AG10803 (cell line): ENCODE measurements at places on chromosomes 7 and 10.

DNA sequence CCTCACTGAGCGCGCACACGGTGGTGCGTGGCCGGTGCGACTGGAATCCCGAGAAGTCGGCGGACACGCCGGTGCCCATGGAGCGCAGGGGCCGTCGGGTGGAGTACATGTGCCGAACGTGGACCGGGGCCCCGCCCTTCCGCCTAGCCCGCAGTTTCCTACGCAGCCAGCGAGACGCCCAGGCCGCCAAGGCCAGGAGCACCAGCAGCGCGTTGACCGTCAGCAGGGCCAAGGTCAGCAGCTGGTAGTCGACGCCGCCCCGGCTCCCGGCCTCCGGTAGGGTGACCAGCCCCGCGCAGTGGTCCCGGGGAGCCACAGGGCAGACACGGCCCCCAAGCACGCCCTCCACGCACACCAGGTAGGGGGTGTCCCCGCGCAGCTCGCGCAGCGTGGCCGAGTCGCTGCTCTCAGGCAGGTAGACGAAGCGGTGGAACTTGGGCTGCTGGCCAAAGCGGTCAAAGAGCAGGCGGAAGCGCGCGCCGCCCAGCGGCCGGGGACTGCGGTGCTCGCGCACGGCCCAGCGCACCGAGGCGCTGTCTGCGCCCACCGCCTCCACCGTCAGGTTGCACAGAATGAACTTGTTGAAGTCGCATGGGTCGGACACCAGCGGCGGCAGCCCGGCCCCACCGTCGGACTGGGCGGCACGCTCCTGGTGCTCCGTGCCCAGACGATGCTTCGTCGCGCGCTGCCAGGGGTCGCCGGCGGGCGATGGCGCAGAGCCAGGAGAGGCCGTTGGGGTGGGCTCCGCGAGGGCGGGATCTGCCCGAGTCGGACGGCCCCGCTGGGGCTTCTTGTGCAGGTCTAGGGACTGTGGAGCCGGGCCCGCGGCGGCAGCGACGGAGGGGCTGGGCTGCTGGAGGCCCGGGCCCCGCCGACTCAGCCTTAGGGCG, 2.2 kb downstream of the TRIL start:
- DNase-seq = no peak

- DNase-seq = no peak
Observed at GRCh38 chr7:94658826-94659225, 2.9 kb upstream of the SGCE start.

DNA sequence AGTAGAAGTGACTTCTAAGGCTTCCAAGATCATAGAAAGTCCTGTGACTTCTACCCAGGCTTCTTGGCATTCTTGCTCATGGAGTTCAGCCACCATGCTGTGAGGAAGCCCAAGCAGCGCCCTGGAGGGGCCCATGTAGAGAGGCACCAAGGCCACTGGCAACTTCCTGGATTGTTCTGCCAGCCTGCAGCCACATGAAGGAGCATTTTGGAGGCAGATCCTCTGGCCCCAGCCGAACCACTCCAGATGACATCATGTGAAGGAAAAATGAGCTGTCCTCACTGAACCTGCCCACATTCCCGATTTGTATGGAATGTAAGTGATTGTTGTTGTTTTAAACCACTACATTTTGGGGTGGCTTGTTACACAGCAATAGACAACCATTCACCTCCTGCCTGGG, 51.5 kb upstream of the MNX1 start:
- DNase-seq = no peak

GRCh38 chr7:103843689-103844480, 145.6 kb downstream of the RELN start:
- DNase-seq = no peak

- peak; percentile 99 for DNase-seq
Observed at GRCh38 chr10:33122014-33122809, 164.2 kb upstream of the ITGB1 start.

- DNase-seq = no peak
Observed at GRCh38 chr7:51261117-51261835, 55.3 kb downstream of the COBL start.

DNA sequence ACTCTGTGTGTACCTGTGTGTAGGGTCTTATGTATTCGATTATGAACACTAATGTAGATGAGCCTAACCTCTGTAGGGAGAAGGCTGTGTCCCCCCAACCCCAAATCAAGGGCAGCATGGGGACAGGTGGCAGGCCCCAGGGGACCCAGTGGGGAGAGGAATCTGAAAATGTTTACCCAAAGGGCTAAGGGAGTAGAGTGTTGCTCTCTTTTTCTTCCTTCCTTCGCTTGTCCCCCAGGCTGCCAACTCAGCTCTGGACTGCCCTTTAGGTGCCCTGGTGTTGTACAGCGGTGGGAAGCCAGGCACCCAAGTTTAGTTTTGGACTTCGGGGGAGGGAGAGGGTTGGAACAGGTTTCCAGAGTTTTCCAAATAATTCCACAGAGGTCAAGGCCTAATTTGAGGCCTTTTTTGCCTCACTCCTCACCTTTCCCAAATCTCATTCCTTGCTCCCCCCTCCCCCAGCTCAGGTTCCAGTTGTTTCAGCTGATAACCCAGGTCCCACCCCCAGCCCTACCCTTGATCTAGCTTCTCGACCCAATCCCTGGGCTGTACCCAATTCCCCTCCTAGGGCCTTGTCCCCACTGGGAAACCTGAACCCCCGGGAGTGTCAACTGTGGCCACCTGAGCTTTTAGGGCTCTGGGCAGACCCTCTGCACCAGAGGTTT, 9.1 kb upstream of the PAX2 start:
- no peak for DNase-seq

GRCh38 chr10:50909334-50910014, 24.0 kb upstream of the A1CF start:
- DNase-seq = no peak

DNA sequence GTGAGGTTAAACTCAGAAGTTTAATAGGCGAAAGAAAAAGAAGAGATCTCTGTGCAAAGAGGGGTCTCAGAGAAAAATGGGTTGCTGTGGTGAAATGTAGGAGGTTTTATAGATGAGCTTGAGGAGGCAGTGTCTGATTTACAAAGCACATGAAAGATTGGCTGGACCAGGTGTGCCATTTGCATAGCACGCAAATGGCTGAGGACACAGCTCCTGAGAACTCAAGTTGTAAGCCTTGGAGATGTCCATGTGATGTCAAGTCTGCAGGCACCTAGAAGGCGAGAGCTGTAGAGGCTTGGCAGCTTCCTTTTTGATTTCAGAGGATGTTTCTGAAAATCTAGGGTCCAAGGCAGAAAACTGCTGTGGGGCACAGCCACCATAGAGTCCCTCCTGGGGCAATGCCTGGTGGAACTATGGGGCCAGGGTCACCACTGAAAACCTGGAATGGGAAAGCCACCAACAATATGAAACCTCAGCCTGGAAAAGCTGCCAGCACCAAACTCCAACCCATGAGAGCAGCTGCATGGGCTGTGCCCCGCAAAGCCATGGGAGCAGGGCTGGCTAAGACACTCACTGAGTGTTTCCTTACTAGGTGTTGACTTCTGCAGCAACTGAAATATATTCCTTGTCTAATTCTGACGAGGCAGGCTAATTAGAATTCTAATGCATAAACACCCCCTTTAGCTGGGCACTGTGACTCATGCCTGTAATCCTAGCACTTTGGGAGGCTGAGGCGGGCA, 96.9 kb upstream of the TNS3 start:
- no peak for DNase-seq

DNA sequence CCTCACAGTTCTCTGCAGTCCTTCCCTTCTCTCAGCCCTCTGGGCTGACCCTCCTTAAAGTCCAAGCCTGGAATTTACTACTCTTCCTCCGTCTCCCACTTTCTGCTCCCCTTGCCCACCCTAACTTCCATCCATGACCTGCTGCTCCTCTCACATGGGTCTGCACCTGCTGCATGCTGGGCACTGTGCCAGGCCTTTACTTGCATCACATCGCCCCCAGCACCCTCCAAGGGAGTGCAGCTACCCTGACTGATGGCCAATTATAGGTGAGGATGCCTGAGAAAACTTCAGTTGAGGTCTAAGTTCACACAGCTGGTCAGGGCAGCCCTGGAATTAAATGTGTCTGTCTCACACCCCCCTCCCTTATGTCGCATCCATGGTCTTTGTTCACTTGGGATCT, 53.6 kb upstream of the ZPBP start:
- no peak for DNase-seq

DNA sequence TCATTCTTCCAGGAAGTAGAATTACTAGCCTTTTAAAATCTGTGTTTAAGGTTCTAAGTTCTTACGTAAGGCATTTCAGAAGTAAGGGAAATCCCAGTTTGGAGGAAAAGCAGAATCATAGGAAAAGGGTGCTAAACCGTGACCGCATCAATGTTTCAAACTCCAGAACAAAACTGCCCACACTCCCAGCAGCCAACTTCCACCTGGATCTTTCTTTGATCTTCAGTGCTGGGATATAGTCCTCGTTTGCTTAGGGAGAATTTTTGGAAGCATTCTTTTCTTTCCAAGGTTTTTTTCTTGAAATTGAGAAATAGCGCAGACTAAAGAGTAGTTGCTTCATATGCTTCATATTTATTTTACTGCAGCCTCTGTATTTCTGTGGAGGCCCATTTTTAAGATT, 8.9 kb downstream of the PROSER2 start:
- DNase-seq = peak; percentile 29

GRCh38 chr7:155363852-155364600, 66.3 kb downstream of the INSIG1 start:
- DNase-seq = no peak

GRCh38 chr10:14435976-14436632, 105.4 kb upstream of the FRMD4A start:
- no peak for DNase-seq

DNA sequence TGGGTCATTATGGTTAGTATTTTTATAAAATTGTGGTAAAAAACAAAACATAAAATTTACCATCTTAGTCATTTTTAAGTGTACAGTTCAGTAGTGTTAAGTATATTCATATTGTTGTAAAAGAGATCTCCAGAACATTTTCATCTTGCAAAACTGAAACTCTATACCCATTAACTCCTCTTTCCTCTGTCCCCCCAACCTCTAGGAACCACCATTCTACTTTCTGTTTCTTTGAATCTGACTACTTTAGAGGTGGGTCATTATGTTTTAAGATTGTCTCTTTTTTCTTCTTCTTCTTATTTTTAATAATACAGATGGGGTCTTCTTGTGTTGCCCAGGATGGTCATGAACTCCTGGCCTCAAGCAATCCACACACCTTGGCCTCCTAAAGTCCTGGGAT, 84.1 kb downstream of the DOCK4 start:
- no peak for DNase-seq

DNA sequence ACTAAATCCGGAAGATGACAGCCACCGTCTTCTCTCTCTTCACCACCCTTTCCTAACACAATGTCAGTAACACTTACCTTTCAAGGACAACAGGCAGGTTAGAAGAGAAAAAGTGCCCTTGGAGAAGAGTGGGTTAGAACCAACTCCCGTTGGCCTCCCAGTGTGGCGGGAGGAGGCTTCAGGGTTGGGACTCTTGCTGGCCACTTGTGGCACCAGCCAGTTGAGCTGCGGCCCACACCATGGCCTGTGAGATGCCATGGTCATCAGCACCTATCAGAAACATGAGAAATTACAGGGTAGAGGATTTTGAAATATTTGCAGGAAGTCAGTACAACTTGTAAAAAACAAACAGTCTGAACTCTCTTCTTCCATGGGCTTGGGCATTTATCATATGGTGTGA, 93.8 kb downstream of the MKI67 start:
- DNase-seq = no peak

DNA sequence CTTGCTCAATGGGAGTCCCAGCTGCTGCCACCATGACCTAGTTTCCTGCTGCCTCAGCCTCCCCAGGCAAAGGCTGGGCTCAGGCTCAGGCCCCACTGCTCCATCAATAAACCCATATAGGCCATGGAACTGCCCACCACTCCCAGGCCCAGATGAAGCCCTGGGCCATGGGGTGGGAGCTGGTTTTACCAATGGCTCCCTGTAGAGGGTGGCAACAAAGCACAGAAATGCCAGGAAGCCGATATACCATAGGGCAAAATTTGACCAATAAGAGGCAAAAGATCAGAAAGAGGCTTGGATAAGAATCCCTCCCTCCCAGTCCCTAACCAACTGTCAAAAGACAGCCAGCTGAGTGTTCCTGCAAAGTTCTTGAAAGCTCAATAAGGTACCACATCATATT, 101.8 kb upstream of the DOCK1 start:
- DNase-seq = no peak

- peak; percentile 92 for DNase-seq
Observed at GRCh38 chr7:7099584-7100014, 82.7 kb upstream of the C1GALT1 start.

GRCh38 chr7:136919820-136920219, 51.4 kb downstream of the CHRM2 start:
- no peak for DNase-seq

DNA sequence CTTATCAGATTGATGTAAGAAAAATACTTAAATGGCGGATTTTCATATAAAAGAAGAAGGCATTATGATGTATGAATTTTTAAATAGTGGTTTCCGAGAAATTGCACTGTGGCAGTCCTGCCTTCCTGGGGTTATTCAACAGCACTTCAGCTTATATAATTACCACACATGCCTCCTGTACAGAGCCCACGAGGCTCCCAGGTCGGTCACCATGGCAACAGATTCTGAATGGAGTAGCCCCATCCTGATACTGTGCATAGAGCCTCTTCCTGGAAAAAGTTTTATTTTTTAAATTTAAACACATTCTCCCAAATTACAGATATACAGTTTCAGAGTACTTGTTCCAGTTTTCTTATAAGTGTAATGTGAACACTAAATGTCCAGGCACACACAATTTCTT, 15.9 kb upstream of the ASB4 start:
- DNase-seq = no peak

- DNase-seq = no peak
Observed at GRCh38 chr7:30323006-30323355, 38.6 kb downstream of the ZNRF2 start.

DNA sequence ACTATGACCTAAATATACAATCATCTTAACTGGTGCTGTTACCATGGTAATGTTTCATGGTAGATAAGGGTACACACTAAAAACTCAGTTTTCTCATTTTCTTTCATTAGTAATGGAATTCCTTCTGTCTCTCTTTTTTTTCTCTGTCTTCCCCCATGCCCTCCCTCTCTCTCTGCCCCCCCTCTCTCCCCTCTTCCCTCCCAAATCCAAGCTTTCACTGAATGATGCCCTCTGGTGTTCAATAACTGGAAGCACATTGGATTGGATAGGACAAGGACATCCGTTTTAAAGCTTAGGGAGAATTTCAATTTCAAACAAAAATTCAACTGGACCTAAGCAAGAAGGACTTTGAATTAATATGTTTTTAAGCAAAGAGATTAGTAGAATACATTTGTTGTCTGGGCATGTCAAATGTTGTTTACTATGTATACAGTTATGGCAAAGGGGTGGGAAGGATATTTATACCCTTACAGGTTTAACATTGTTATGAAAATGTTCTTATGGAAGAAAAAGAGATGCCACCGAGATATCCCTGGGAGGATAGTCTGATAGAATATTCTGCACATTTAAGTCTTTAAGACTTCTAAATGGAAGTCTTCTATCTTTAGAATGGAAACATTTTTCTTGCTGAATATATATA, 6.1 kb downstream of the CHRM2 start:
- peak; percentile 18 for DNase-seq

- no peak for DNase-seq
Observed at GRCh38 chr10:34547291-34547690, 267.8 kb downstream of the PARD3 start.
